ENCODE measurements at places on chromosomes 12 and 14. TPM values are rescaled to one million over a fixed set of nuclear protein-coding genes. Genes with fewer than 3 reads are reported as not detected.

Gene PTPN6
- total RNA-seq, result 321 TPM

DNA sequence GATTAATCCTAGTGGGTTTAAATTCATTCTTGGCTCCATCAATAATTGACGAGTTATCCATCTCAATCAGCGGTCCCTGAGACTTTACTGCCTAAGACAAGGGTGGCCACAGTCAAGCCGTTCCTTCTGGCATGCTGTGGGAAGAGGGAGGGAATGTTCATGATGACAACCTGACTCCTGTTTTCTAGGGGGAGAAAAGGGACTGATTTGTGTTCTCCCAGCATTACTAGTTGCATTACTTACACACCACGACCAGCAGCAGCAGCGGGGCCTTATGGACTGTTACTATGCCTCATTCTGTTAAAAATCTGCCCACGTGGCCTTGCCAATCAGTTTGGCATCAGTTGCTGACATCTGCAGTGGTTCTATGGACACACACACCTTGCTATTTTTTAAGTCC is 29.9 kb downstream of the PLEKHG7 start:
- H3K36me3 ChIP-seq, result no peaks in the 10 kb centered on the region
- no peaks in the 10 kb centered on the region for H3K4me1 ChIP-seq
- DNase-seq, result no peak

DNA sequence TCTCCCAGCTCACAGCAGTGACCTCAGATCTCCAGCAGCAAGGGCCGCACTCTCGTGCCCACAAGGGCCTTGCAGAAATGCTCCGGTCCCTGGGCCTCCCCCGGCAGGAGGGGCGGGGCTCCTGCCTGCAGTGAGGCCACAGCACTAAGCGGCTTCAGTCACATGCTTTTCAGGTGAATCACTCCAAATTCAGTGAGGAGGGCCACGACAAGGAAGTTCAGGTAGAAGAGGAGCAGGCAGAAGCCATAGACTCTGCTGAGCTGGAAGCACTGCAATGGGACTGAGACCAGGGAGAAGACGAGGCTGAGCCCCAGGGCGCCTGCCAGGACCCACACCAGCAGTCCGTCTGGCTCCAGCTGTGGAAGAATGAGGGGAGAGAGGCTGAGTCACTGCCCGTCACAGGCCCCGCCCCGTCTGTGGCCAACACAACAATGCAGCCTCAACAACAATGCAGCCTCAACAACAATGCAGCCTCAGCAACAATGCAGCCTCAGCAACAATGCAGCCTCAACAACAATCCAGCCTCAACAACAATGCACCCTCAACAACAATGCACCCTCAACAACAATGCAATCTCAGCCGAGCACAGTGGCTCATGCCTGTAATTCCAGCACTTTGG is 35.2 kb downstream of the SLC8B1 start:
- peaks cover 10% of the 10 kb centered on the region for H3K36me3 ChIP-seq
- H3K4me1 ChIP-seq, result peaks cover 10% of the 10 kb centered on the region
- H3K27ac ChIP-seq, result no peak overlapping the region
- H3K4me3 ChIP-seq, result no peak overlapping the region
- no peaks in the 10 kb centered on the region for H3K27me3 ChIP-seq

- no peak overlapping the region for H3K27ac ChIP-seq
- DNase-seq, result no peak
- peaks cover 1% of the 10 kb centered on the region for H3K4me1 ChIP-seq
- no peak overlapping the region for H3K4me3 ChIP-seq
- no peaks in the 10 kb centered on the region for H3K36me3 ChIP-seq
- H3K27me3 ChIP-seq, result peaks cover 9% of the 10 kb centered on the region
Observed at GRCh38 chr14:36001936-36002335, 174.6 kb downstream of the PTCSC3 start.

DNA sequence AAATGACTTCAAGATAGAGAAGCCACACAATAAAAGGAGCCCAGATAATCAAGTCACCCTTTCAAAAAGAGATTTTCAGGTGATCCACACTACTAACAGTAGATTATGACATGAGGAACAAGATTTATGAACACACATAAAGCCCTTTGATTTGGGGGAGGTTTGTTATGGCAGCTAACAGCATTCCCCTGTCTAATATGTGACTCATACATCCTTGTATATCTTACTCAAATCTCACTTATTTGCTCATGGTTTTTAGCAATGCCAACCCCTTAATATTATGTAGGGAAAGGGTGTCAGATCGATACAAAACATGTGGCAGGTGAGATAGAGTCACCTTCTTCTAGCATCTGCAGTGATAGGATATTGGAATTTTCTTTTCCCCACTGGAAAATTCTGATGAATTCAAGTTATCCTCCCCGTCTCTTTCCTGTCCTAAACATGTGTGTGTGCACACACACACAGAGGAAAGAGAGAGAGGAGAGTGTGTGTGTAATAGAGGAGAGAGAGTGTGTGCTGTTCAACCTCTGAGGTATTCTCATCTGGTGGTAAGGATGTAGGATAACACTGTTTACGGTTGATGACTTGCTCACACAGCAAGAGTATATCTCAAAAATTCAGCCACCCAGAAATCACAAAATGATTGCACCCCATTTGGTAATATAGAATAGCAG is 319.9 kb downstream of the KCNC2 start:
- DNase-seq, result no peak
- peak overlapping the region; percentile 2 for H3K27ac ChIP-seq
- no peaks in the 10 kb centered on the region for H3K27me3 ChIP-seq
- no peaks in the 10 kb centered on the region for H3K36me3 ChIP-seq
- no peak overlapping the region for H3K4me3 ChIP-seq
- peaks cover 34% of the 10 kb centered on the region for H3K4me1 ChIP-seq

DNA sequence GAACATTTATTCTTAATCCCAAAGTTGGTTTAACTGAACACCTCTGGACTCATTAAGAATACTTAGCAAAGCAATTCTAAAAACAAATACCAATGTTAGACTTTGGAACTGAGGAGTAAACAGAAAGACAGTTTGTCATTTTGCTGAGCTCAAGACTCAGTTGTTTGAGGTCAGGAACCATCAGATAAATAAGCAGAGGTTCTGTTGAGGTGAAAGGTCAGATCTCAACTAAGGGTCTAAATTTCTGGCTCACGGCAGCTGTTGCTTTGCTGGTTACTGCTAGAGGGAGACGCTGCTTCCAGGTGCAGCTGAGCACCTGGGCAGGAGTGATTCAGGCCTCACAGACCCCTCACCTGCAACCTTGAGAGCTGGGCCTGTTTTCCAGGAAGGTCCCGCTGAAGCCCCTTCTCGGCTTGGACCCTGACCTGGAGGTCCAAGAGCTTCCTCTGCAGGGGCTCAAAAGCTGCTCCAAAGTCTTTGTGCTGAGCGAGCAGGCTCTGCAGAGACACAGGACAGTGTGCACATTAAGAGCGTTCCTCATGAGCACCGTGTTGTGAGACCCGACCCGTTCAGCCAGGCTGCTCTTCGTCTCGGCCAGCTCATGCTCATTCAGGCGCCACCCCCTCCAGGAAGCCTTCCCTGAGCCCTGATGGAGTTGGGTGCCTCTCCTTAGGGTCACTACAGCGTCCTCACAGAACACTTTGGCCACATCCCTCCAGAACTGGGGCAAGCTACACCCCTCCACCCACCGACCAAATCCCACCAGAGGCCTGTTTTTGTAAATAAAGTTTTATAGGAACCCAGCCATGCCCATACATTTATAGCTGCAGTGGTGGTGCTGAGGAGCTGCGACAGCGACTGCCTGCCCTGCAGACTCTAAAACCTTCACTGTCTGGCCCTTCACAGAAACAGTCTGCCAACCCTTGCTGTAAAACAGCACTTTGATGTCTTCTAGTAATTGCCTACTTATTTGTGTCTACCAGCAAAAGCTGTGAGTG is 72.0 kb downstream of the SYNE3 start:
- no peak overlapping the region for H3K4me3 ChIP-seq
- no peak for DNase-seq
- H3K36me3 ChIP-seq, result peaks cover 19% of the 10 kb centered on the region
- H3K4me1 ChIP-seq, result peaks cover 10% of the 10 kb centered on the region
- H3K27ac ChIP-seq, result no peak overlapping the region

Measured in activated CD4-positive, alpha-beta memory T cell treated with anti-CD3 and anti-CD28 coated beads for 36 hours (primary cell).